ENCODE measurements at places on chromosomes 11 and 22.

DNA sequence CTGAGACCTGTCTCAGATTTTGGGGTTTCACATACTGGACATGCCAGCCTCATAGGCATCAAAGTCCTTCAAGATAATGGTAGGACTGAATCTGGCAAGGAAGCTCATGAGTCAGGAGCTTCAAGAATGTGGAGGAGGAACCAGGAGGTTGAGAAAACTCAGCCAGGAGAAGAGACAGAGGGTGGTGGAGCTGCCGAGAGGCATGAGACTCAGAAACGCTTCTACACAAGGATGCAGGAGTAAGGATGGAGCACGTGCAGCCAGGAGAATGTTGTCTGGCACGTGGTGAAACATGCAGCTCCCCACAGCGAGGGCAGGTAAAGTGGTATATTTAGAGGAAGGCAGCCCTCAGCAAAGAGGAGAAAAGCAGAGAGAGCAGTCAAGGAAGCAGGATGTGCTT is 148.7 kb upstream of the ISX start:
- DNase-seq = no peak

DNA sequence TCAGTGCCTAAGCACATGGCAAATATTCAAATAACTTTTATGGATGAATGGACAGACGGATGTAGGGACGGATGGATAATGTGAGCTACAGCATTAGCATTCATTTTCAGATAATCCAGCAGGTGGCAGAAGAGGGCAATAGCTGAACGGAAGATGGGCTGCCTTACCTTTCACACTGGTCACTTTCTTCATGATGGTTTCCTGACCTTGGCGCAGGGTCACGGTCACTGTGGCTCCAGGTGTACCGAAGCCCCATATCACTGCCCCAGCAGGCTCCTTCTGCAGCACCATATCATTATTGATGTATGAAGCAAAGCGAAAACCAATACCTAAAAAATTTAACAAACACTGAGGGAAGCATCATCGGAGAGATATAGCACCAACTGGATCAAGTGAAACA is 4.3 kb downstream of the SIAE start:
- DNase-seq = peak; percentile 37

GRCh38 chr11:100397401-100397800 is 289.7 kb upstream of the ARHGAP42 start:
- DNase-seq = no peak

GRCh38 chr11:100981196-100981824 is 148.3 kb downstream of the PGR start:
- no peak for DNase-seq

DNA sequence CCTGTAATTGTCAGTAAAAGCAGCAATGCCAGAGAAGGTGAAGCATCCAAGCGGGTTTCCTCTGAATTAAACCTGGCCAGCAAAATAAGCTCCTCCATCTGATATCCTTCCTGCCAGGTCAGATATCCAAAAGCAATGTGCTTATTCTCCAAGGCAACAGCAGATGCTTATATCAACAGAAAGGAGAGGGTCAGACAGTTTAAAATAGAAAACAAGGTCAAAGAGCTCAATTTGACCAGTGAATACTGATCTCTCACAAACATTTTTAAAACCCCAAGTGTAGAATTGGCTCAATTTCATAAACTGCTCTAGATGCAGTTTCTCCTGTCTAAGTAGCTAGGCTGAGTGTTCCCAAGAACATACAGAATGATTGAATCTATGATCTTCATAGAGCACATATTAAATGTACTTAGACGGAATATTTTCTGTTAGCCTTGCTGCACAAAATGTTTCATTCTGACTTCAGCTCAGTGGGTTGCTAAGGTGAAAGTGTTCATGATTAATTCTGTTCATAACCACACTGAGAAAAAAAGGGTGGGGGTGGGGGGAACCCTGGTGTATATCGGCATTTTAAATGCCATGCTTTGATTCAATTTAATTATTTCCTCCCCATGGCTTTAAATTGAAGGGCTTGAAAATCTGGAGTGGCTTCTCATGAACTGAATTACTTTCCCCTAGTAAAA is 174.2 kb upstream of the ARHGAP20 start:
- no peak for DNase-seq

GRCh38 chr11:113877670-113878055 is 2.3 kb upstream of the USP28 start:
- no peak for DNase-seq

DNA sequence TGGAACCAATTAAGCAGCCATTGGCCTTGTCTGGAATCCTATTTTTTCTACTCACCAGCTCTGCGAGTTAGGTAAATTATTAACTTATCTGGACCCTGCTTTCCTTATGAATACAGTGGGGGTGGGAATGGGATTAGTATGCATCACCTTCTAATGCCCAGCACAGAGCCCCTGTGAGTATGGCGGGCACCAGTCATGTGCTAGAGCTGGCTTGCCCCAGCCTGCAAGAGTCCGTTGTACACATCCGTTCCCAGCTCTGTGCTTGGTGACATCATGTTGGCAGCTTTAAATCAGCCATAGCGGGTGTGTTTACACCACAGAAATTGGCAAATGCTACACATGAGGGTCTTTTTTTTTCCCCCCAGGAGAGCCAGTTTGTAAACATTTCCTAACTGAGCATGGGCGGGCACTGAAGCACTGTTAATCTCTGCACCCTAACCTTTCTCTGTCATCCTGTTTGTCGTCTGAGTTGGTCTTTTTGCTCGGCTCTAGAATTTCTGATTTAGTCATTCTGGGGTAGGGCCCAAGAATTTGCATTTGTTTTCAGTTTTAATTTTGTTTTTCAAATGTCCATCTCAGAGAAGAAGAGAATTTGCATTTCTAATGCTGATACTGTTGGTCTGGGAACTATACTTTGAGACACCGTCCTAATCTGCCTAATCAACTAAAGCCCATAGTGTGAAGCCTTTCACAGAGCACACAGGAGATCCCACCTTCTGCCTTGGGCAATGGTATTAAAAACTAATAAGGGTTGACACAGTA is 130.3 kb upstream of the TBCEL start:
- no peak for DNase-seq

- peak; percentile 45 for DNase-seq
These were observed 171.9 kb downstream of the SHANK2 start for GRCh38 chr11:71080239-71081097.

DNA sequence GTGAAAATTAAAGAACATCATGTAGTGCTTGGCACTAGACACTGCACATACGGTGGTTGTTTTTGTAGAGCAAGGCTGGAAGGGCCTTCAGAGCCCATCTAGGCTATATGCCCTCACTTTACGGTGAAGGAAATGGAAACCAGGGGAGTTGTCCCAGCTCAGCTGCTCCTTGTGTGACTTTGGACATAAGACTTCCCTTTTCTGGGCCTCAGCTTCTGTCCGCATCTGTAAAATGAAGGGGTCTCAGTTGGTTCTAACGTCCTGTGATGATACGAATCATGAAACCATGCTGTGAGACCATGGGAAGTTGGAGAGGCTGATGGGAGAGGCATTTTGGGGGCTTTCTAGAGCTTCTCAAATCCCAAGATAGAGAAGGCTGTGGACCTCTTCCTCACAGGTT is 4.7 kb downstream of the KCNE3 start:
- DNase-seq = no peak

DNA sequence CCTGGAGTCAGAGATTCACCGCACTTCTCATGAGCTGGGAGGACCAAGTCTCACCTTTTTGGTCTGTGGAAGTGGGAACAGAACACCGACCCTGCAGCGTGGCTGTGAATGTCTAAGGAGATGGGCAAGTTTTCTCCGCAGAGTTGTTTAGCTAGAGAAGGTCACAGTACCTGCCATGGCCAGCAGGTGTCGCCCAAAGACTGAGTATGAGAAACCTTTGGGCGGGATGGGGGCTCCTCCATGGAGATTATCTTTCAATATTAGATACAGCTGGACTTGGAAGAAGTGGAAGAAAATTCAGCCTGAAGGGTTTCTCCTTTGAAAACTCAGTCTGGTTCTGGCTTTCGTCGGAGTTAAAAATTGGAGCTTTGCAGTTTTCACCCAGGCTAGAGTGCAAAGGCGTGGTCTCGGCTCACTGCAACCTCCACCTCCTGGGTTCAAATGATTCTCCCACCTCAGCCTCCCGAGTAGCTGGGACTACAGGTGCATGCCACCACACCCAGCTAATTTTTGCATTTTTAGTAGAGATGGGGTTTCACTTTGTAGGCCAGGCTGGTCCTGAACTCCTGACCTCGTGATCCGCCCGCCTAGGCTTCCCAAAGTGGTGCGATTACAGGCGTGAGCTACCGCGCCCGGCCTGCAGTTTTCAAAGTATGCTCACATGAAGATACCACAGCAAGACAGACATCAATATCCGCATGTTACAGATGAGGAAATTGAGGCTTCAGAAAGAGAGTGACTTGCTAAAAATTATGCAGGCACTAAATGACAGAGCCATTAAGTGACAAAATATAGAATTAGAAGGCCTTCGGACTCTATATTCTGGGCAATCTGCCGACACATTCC is 10.7 kb upstream of the DSCAML1 start:
- peak; percentile 66 for DNase-seq

GRCh38 chr11:122749005-122749687 is 89.2 kb upstream of the CRTAM start:
- peak; percentile 73 for DNase-seq

GRCh38 chr22:35743326-35743860 is 25.7 kb downstream of the APOL5 start:
- DNase-seq = no peak

DNA sequence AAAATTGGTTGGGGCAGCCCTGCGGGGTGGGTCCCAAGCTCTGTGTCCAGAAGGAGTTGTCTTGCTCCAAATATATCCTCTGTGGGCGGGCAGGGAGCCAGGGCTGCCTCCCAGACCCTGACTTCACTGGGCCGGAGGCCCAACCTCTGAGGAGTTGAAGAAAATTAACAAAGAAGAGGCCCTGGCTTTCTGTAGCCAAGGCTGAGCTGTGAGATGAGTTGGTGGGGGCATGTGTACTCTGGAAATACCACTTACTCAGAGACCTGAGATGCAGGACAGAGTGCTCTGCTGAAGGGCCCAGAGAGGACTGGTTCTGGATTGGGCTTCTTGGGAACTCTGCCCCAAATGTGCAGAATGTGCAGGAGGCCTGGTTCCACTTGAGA is 96.3 kb downstream of the SWAP70 start:
- DNase-seq = no peak

- DNase-seq = no peak
These were observed 102.6 kb downstream of the TMPRSS5 start for GRCh38 chr11:113603277-113604059.

DNA sequence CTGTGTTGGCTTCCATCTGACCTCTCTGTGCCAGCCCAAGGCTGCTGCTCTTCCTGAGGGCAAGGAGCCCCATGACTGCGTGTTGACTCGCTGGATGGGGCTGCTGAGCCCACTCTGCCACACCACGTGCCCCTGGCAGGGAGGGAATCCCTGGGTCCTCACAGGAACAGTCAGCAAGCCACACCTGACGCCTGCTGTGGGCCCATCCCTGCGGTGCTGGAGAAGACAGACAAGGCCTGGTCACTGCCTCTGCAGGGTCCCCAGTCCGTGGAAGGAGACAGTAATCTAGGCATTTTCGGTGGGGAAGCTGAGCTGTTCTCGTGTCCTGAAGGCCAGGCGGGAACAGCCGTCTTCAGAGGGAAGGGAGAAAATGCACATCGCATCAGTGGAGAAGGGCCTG is 10.6 kb upstream of the PPP6R3 start:
- no peak for DNase-seq

- DNase-seq = no peak
These were observed 331.1 kb upstream of the B3GAT1 start for GRCh38 chr11:134742956-134743819.

DNA sequence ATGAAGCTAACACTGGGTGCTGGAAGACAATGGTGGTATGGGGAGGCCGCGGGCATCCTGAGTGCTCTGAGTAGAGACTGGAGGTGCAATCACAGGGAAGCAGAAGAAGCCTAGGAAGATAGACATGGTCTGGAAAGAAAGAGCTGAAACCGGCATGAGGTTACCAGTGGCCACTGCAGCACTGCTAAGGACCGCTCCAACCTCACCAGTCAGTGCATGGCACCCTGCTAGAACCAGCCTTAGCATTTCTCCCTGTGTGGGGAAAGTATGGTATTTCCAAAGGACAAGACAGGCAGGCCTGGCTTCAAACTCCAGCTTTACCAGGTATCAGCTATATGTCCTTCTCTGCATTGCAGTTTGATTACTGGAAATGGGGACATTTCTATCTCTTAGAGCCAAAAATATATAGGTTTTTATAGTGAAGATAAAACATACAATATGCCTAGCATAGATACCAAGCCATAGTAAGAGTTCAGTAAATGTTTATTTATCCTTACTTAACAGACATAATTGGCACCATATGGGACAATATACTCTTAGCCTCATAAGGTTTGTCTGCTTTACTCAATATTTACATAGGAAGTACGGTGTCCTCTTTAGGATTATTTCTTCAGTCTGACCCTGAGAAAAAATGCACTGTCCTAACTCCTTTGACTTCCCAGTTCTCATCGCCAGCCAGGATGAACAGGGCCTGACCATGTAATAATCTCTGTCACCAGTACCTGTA is 231.1 kb downstream of the TENM4 start:
- DNase-seq = no peak

- no peak for DNase-seq
These were observed 62.9 kb downstream of the CRYBB2 start for GRCh38 chr22:25282346-25282670.

DNA sequence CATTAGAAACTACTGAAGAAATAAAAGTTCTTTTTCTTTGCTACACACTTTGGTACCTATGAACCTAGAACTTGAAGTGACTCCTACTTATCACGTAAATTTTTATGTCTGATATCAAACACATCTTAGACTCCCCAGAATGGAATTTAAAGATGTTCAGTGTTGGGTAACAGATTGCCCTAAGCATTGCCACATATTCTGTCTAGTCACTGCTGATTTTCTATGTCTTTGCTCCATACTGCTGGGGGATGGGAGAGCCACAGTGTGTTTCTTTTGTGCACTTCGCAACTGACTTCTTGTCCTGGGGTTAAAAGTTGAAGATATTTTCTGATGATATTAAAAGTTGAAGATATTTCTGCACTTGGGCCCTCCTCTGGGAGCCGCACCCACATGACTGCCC is 19.4 kb upstream of the MYO18B start:
- DNase-seq = no peak

GRCh38 chr22:41523464-41524221 is 20.6 kb downstream of the POLR3H start:
- no peak for DNase-seq

DNA sequence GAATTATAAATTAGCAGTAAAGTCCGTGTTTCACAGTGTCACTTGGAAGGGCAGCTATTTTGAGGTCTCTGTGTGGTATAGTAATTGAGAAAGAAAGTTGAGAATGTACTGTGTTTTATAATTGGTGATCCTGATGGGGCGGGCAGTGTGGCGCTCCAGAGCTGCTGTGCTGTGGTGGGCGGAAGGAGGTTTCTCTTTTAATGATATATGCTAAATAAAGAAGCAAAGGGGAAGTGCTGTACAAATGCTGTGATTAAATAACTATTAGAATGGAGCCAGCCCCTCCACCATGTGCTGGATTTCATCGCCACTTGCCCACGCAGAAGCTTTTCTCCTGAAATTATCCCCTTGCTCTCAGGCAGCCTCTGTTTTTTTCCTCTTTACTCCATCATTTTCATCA is 24.6 kb downstream of the ATXN10 start:
- no peak for DNase-seq

- DNase-seq = no peak
These were observed 1862.9 kb upstream of the RAG2 start for GRCh38 chr11:38460896-38461295.

Data from stimulated activated naive CD8-positive, alpha-beta T cell treated with anti-CD3 and anti-CD28 coated beads, Interleukin-15, amount 100 ng/mL, for 72 hours (primary cell).